ENCODE measurements at places on chromosomes 6 and 20. TPM values are rescaled to one million over a fixed set of nuclear protein-coding genes. Genes with fewer than 3 reads are reported as not detected.
A peak's percentile ranks its signal among the peaks of the same experiment; 100 is the strongest.

- H3K27me3 ChIP-seq = peaks cover 19% of the 10 kb centered on the region
- peak overlapping the region; percentile 26 for H3K4me3 ChIP-seq
- H3K36me3 ChIP-seq = peaks cover 17% of the 10 kb centered on the region
- H3K27ac ChIP-seq = peak overlapping the region; percentile 44
- peak; percentile 50 for DNase-seq
These were observed 29.0 kb upstream of the MPC1 start for GRCh38 chr6:166411721-166412151.

- H3K36me3 ChIP-seq = peaks cover 19% of the 10 kb centered on the region
- H3K4me3 ChIP-seq = peak overlapping the region; percentile 97
- H3K4me1 ChIP-seq = peaks cover 45% of the 10 kb centered on the region
- H3K27me3 ChIP-seq = no peaks in the 10 kb centered on the region
- H3K27ac ChIP-seq = peak overlapping the region; percentile 97
- peak; percentile 45 for DNase-seq
These were observed 979 bp upstream of the SOD2 start for GRCh38 chr6:159693894-159694545.

The ARFGAP1 gene
- total RNA-seq = 80.1 TPM

DNA sequence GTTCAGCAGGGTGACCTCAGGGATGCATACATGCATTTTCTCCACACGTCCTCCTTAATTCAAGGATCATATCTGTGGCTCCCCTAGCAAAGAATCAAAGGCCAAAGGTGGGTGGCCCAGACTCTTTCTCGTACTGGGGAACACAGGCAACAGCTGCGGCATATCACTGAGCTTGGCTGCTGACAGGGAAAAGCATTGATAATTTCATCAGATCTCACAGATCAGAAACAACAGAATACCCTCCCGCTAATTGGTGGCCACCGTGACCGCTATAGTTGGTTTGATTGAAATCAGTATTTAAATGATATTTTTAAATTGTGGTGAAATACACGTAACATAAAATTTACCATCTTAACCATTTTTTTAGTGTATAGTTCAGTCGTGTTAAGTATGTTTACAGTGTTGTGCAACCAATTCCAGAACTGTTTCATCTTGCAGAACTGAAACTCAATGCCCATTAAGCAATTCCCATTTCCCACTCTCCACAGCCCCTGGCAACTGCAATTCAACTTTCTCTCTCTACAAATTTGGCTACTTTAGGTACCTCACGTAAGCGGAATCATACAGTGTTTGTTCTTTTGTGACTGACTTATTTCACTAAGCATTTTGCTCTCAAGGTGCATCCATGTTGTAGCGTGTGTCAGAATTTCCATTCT, 74.7 kb upstream of the TMEM170B start:
- no peaks in the 10 kb centered on the region for H3K36me3 ChIP-seq
- peaks cover 24% of the 10 kb centered on the region for H3K4me1 ChIP-seq
- no peak overlapping the region for H3K27ac ChIP-seq
- no peak overlapping the region for H3K4me3 ChIP-seq
- H3K27me3 ChIP-seq = no peaks in the 10 kb centered on the region
- no peak for DNase-seq

The LBP gene
- total RNA-seq = not detected

DNA sequence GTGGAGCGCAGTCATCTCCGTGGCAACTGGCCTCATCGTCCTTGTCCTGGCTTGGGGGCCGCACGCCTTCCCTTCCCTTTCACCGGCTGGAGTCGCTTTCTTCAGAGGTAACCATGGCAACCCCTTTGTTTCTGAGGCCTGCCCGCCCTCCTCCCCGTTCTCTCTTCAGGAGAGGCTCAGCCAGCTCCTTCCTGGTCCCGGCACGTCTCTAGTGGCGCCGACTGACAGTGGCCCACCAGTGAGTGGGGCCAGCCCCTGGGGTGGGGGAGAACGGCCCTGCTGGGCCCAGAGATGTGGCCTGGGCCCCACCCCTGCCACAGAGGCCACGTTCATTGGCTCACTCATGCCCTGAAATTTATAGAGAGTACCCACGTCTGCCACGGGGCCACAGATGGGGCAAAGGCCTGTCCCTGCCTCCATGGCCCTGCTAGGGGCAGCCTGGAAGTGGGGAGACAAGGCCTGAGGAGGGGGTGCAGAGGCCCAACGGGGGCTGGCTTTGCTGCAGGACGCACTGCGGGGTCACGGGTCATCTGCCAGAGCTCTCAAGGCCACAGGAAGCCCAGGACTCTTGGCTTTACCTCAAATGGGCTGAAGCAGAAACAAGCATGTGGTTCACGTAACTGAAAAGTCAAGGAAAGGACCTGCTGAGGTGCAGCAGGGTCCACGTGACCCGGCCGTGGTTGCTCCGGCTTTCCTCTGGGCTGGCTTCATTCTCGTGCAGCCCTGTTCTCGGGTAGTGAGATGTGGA, 1.4 kb upstream of the OSBPL2 start:
- no peak overlapping the region for H3K27ac ChIP-seq
- no peak overlapping the region for H3K4me3 ChIP-seq
- H3K4me1 ChIP-seq = peaks cover 34% of the 10 kb centered on the region
- no peak for DNase-seq
- H3K36me3 ChIP-seq = peaks cover 5% of the 10 kb centered on the region

- no peak for DNase-seq
- H3K27ac ChIP-seq = no peak overlapping the region
- H3K4me1 ChIP-seq = no peaks in the 10 kb centered on the region
- H3K36me3 ChIP-seq = no peaks in the 10 kb centered on the region
These were observed 10.9 kb upstream of the SLC22A3 start for GRCh38 chr6:160337301-160337700.

The KHDRBS2 gene
- total RNA-seq = not detected

The CFAP206 gene
- total RNA-seq = not detected

The SLC17A1 gene
- not detected for total RNA-seq

GRCh38 chr6:93083337-93084230, 335.8 kb downstream of the EPHA7 start:
- no peak overlapping the region for H3K4me3 ChIP-seq
- H3K4me1 ChIP-seq = no peaks in the 10 kb centered on the region
- H3K36me3 ChIP-seq = no peaks in the 10 kb centered on the region
- no peak for DNase-seq
- H3K27me3 ChIP-seq = no peaks in the 10 kb centered on the region
- H3K27ac ChIP-seq = no peak overlapping the region

- DNase-seq = no peak
- peaks cover 2% of the 10 kb centered on the region for H3K27me3 ChIP-seq
- no peak overlapping the region for H3K27ac ChIP-seq
- peaks cover 4% of the 10 kb centered on the region for H3K4me1 ChIP-seq
These were observed 12.2 kb upstream of the MANBAL start for GRCh38 chr20:37277253-37277593.

The UST gene
- total RNA-seq = 0.93 TPM

DNA sequence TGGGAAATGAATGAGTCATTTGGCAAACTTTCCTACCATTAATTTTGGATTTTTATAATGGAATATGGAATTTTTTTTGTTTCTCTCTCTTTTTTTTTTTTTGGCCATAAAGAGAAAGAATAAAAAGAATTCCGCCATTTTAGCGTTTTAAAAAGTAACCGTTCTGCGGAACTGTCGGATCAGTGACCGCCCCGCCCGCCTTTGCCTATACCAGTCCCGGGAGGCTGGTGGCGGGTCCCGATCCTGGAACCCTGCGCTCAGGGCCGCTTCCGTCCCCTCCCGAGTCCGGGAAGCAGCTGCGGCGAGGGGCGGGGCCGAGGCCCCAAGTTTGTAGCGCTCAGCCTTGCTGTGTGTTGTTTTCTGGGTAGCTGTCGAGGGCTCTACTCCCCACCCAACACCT, 609 bp downstream of the L3MBTL1 start:
- no peak for DNase-seq
- H3K27ac ChIP-seq = no peak overlapping the region
- H3K4me3 ChIP-seq = peak overlapping the region; percentile 51
- H3K27me3 ChIP-seq = peaks cover 42% of the 10 kb centered on the region
- H3K4me1 ChIP-seq = peaks cover 6% of the 10 kb centered on the region
- H3K36me3 ChIP-seq = no peaks in the 10 kb centered on the region

GRCh38 chr6:79134699-79135474, 56.8 kb upstream of the PHIP start:
- no peak for DNase-seq
- H3K4me1 ChIP-seq = no peaks in the 10 kb centered on the region
- no peak overlapping the region for H3K27ac ChIP-seq
- peaks cover 8% of the 10 kb centered on the region for H3K27me3 ChIP-seq
- H3K36me3 ChIP-seq = no peaks in the 10 kb centered on the region

The SLC44A4 gene
- total RNA-seq = 0.38 TPM

GRCh38 chr6:393391-394221, 2.1 kb downstream of the IRF4 start:
- peak overlapping the region; percentile 98 for H3K4me3 ChIP-seq
- DNase-seq = no peak
- H3K27ac ChIP-seq = peak overlapping the region; percentile 96
- H3K36me3 ChIP-seq = peaks cover 56% of the 10 kb centered on the region
- H3K27me3 ChIP-seq = no peaks in the 10 kb centered on the region
- peaks cover 71% of the 10 kb centered on the region for H3K4me1 ChIP-seq

The VSX1 gene
- total RNA-seq = not detected

GRCh38 chr6:135791441-135791840, 60.1 kb upstream of the PDE7B start:
- H3K4me3 ChIP-seq = no peak overlapping the region
- no peaks in the 10 kb centered on the region for H3K4me1 ChIP-seq
- H3K36me3 ChIP-seq = no peaks in the 10 kb centered on the region
- peaks cover 6% of the 10 kb centered on the region for H3K27me3 ChIP-seq
- H3K27ac ChIP-seq = no peak overlapping the region
- no peak for DNase-seq

DNA sequence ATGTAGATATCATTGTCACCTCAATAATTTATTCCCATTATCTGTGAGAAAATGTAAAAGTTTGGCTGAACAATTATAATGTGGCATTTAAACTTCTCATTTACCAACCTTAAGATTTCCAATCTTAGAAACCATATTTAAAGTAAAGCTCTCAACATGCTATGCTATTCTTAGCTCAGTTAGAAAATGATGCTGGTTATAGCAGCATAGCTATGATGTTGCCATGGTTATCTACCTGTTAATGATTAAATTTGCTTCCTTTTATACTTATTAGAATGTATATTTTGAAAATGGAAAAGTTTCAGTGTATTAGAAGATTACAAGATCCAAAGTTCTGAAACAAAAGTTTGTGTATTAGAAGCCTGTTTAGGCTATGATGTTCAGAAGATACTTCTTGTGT, 110.1 kb downstream of the GPR63 start:
- no peaks in the 10 kb centered on the region for H3K4me1 ChIP-seq
- no peaks in the 10 kb centered on the region for H3K36me3 ChIP-seq
- H3K27ac ChIP-seq = no peak overlapping the region
- no peak for DNase-seq

The EPHA7 gene
- not detected for total RNA-seq
